ENCODE measurements at places on chromosomes 12 and 14.

DNA sequence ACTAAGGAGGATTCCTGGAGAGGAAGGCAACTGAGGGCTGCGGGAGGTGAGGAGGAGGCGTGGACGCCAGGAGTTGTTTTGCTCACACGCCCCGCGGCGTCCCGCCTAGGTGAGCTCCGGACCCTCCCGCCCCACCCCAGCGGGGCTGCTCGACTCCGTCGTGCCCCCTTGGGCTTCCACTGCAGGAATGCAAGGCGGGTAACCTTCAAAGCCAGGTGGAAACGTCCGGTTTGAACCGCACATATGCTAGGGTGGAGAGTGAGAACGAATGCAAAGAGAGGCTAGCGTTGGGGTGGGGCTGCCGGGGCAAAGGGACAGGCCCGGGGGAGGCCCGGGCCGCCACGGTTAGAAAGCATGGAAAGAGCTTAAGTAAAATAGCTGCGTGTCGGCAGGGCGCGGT lies 5.4 kb upstream of the DPPA3 start:
- DNase-seq = no peak

DNA sequence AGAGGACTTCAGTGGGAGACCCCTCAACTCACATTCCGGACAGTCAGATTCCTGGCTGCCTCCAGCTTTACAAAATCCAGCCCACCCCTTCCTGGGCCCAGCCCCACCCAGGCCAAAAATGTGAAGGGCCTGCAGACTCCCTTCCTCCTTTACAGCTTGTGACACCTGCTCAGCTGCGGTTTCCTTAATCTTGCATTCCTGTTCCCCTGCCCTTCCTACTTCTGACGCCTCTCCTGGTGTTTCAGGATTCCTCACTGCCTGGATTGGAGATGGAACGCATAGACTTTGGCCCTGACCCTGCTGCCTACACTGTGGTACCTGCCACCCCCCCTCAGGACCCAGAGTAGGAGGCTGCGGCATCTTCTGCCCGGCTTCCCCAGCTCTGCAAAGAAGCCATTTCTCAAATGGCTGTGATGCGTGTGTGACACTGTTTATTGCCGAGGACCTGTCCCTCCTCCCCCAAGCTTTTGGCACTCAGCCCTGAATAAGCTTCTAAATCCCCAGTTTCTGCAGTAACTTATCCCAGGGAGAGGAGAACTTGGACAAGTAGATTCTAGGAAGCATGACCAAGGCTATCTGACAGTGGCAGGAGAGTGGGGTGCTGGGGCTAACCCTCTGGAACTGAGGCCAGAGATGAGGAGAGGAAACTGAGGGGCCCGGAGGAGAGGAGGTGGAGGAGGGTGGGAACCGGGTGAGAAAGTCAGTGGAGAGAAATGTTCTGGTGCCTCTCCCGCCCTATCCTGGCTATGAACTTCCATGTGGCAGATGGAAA lies 24.9 kb upstream of the BCDIN3D start:
- no peak for DNase-seq

DNA sequence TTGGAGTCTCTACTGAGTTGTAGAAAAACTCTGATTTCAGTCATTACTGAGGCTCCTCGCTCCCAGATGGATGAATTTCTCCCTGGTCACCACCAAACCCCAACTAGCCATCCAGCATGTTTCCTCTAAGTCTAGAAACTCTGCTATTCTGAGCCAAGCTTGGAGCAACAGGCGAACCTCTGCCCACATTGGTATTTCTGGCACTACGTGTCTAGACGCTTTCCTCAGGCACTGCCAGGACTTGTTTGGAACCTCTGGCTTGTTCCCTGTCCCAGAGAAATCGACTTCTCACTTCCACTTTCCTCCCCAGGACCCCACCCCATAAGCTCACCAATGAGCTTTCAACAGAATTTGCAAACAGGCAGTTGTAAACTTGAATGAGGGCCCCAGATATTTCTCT lies 27.6 kb downstream of the WSCD2 start:
- DNase-seq = no peak

DNA sequence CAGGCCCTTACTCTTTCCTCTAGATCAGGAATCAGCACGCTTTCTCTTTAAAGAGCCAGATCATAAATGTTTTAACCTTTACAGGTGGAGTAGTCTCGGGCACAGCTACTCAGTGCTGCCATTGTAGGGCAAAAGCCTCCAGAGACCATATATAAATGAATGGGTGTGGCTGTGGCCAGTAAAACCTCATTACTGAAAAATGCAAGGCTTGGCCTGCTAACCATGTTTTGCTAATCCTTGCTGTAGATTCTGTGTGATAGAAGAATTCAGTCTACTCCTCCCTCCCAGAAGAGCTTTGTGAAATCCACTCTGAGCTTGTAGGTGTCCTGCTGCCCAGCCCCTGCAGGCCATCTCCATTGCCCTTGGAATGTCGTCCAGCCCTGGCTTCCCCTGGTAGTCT lies 58.1 kb downstream of the HSP90AA1 start:
- no peak for DNase-seq

GRCh38 chr14:38044710-38045109 lies 163.0 kb upstream of the SSTR1 start:
- DNase-seq = no peak

- no peak for DNase-seq
Observed at GRCh38 chr12:46455648-46456352, 83.2 kb upstream of the SLC38A2 start.

DNA sequence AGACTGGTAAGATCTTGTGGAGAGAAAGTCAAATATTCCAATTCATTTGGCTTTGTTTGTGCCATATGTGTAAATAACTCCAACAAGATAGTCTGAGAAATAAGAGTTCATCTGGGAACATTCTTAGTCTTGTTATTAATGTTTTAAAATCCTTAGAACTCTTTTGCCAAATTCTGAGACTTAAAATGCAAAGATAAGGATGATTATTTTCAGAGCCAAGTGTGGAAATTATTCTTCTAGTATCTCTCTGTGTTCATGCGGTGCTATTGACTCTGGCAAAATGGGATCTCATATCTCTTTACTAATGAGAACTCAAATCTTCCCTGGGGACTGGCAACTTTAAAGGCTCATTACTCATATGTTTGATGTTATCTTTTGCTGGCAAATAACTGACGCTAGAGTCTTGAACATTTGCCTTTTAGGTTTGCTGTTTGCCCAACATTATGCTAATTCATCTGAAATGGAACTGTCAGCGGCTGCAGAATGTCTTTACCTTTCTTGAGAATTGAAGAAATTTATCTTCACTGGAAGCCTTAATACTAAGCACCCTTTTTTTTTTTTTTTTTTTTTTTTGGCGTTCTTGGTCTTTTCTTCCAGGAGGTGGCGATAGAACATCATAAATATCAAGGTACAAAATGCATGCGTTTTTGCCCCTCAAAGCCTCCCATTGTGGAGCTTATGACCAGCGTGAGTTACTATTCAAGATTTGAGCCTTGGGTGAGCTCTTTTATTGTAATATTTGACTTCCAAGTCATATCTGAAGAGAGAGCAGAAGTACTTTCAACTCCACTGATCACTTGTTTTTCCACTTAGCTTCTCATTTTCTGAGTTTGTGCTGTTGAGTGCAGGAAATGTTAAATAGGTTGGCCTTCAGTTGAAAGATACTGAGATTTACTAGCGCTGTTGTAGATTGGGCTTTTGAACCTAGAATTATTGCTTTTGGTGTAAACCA lies 86.5 kb downstream of the CAND1 start:
- no peak for DNase-seq

- no peak for DNase-seq
Observed at GRCh38 chr12:72010356-72010755, 71.7 kb downstream of the TPH2 start.

- DNase-seq = no peak
Observed at GRCh38 chr14:70802379-70802778, 6.9 kb downstream of the MAP3K9 start.

Measured in renal cortex interstitium (tissue), 15 donors.